ENCODE measurements at places on chromosomes 7 and 10.
A peak's percentile ranks its signal among the peaks of the same experiment; 100 is the strongest.

- no peak for DNase-seq
Observed at GRCh38 chr7:95867309-95867708, 95.0 kb downstream of the DYNC1I1 start.

DNA sequence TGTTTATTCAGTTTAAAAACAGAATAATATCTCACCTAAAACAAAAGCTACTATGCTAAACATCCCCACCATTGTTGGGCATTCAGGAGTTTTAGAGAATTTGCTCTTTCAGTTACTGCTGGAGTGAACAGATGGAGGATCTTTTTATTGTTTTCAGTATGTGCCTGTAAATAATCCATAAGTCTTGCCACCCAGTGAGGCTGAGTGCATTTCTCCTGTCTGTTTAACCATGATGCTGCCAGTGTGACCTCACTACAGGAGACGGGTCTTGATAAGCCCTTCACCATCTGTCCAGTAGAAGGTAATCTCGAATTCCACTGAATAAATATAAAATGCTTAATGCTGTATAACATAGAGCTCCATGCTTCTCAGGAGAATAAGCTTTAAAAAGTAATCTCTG is 430.9 kb downstream of the POM121L12 start:
- no peak for DNase-seq

DNA sequence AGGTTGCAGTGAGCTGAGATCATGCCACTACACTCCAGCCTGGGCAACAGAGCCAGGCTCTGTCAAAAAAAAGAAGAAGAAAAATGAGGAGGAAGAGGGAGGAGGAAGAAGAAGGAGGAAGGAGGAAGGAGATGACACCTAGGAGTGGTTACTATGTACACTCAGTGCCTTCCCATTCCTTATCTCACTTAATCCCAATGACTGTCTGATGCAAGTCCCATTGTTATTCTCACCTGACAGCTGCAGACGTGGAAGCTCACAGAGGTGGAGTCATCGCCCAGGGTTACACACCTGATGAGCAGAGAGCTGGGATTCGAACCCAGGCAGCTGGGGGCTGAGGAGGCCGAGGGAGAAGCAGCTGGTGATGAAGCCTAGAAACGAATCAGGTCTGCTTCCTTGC is 258.8 kb downstream of the SNX10 start:
- no peak for DNase-seq

DNA sequence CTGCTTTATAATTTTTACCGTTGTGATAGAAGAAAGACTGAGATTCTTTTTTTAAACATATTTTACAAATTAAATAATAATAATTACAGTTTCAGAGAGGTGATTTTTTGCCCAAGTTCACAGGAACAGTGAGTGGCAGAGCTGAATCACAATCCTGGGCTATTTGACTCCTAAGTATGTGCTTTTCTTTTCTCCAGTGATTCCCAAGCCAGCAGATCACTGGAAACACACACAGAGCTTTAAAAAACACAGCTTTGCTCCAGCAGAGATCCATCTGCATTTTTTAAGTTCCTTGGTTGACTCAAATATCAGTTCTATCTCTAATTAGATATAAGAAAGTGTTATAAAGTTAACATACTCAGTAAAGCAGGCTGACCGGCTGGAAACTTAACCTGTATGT is 69.0 kb downstream of the AHR start:
- no peak for DNase-seq

DNA sequence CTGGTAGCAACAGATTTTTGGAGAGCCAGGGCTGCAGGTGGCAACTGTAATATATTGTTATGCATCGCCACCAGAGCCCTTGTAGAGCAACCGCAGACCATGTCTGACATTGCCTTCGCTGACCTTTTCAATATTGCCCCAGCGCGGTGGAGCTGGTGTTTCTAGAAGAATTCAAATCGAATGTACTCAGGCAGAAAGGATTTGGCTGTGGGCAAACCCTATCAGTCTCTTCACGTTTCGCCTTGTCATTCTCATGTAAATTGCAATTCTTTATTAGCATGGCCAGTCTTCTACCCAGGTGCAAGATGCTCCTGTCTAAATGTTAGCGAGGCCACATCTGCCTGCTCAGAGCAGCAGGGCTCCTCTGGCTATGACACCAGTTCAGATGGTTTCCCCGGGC is 490.2 kb upstream of the AUTS2 start:
- no peak for DNase-seq

GRCh38 chr10:27618906-27619305 is 114.8 kb downstream of the RAB18 start:
- no peak for DNase-seq

GRCh38 chr7:151717415-151717814 is 159.5 kb downstream of the PRKAG2 start:
- no peak for DNase-seq

DNA sequence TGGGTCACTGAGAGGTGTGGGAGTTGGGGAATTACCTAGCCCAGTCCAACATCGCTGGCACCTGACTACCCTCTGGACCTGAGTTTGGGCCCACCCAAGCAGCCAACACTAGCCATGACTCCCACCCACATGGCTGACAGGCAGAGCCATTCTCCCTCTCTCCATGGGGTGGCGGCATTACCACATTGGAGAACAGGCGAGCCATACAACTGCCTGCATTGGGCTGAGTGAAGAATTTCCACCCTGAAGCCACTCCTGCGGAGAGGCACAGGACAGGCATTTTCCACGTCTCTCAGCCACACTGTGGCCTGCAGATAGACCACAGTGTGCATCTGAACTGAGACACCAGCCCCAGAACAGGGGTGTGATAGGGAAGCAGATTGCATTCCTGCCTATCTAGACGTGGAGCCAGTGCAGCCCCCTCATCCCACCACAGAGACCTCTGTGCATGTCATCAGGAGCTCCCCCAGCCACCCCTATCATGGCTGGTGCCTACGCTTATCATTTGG is 58.2 kb upstream of the ANTXRL start:
- DNase-seq, result peak; percentile 69

GRCh38 chr10:78634835-78635234 is 433.9 kb upstream of the ZMIZ1 start:
- DNase-seq, result no peak

- peak; percentile 10 for DNase-seq
Observed at GRCh38 chr10:56823849-56824248, 462.8 kb upstream of the ZWINT start.

DNA sequence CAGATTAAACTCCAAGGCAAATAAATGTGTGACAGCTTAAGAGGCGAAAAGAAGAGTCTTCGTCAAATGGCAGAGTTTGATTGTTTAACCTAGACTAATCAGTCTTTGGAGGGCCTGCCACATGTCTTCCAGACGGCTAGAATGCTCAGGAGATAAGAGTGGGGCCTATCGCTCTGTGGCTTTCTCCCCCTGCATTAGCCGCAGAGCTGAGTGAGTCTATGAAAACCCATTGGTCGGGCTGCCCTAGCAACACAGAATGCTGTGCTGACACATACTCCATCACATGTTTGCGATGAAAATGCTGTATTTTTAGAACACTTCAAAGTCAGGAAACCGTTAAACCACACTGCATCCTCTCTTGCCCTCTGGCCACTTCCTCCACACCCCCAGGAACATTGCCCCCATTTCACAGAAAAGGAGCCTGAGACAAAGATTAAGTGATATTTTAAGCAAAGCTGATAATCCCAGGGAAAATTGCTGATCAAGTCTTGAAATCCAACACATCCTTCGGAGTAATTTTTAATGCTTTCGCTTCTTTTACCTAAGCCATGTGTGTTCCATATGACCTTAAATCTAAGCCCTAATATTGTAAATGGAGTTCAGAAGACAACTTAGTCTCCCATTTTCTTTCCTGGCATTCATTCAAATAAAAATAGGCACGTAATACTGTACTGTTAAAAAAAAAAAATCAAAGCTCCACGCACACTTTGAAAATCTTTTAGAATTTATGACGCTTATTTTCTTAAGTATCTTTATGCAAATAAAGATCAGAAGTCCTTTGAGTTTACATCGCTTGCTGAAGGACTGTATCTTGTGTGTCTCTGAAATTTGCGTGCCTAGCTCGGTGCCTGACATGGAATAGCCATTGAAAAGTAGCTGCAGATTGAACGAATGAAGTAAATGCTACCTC is 161.2 kb downstream of the CELF2 start:
- no peak for DNase-seq

DNA sequence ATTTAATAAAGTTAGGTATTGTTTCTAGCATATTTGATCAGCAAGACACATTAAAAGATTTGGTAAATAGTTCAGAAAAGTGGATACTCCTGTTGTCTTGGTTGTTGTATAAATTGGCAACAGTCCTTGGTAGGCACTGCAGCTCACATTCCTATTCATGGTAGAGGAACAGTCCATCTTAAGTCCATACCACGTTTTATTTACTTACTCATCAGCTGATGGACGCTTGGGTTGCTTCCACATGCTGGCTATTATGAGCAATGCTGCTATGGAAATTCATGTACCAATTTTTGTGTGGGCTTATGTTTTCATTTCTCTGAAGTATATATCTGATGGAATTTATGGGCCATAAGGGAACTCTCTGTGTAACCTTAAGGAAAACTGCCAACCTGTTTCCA is 43.3 kb downstream of the C10orf120 start:
- no peak for DNase-seq

GRCh38 chr7:149197675-149198074 is 2.3 kb downstream of the ZNF282 start:
- no peak for DNase-seq

- DNase-seq, result no peak
Observed at GRCh38 chr7:33044401-33044718, 18.2 kb downstream of the NT5C3A start.

DNA sequence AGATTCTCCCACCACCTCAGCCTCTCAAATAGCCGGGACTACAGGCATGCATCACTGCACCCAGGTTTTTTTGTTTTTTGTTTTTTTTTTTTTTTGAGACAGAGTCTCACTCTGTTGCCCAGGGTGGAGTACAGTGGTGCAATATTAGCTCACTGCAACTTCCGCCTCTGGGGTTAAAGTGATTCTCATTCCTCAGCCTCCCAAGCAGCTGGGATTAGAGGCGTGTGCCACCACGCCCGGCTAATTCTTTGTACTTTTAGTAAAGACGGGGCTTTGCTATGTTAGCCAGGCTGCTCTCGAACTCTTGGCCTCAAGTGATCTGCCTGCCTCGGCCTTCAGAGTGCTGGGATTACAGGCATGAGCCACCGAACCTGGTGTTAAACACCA is 107.5 kb upstream of the KIF5B start:
- DNase-seq, result no peak

DNA sequence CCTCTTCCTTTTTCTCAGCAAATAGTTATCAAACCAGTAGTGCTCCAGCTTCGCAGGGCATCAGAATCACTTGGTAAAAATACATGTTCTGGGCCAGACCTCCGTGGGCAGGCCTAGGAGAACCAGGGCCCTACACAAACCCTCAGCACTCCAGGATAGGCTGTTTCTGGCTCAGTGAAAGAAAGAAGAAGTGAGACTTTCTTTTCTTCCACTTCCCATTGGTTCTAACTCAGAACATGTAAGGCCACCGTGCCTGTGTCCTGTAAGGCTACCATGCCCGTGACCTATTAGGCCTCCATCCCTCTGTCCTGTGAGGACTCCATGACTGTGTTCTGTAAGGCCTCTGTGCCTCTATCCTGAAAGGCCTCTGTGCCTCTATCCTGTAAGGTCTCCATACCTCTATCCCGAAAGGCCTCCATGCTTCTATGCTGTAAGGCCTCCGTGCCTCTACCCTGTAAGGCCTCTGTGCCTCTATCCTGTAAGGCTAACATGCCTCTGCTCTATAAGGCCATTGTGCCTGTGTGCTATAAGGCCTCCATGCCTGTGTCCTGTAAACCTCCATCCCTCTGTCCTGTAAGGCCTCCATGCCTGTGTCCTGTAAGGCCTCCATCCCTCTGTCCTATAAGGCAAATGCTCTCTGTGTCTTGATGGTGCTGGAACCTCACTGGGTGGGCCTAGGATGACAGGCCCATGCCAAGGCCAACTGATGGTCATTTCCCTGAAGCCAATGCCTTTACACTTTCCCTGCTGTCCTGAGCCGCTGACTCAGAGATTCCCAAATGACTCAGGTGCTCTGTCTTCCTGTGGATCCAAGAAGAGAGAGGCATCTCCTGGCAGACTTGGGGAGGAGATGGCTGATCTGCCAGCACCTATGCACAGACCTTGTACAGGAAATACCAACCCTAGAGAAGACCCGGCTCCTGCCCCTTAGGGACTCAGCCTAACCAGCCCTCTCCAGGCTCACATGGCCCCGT is 96.6 kb upstream of the CACUL1 start:
- DNase-seq, result no peak

GRCh38 chr7:7867846-7868571 is 100.6 kb upstream of the GLCCI1 start:
- no peak for DNase-seq

DNA sequence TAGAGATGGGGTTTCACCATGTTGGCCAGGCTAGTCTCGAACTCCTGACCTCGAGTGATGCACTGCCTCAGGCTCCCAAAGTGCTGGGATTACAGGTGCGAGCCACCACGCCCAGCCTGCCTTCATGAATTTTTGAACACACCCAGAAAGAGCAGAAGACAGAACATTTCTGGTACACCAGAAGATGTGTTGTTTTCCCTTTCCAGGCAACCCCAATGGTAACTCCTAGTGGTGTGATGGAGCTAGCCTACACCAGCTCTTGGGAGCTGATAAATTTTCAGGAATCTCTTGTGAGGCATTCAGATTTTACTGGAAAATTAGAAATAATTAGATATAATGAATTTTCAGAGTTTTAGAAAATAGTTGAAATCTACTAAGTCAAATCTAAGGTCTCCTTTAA is 904 bp upstream of the CCDC7 start:
- DNase-seq, result no peak

- peak; percentile 36 for DNase-seq
Observed at GRCh38 chr7:3404501-3404900, 103.4 kb downstream of the SDK1 start.

- peak; percentile 6 for DNase-seq
Observed at GRCh38 chr10:71075759-71076472, 136.5 kb upstream of the UNC5B start.

DNA sequence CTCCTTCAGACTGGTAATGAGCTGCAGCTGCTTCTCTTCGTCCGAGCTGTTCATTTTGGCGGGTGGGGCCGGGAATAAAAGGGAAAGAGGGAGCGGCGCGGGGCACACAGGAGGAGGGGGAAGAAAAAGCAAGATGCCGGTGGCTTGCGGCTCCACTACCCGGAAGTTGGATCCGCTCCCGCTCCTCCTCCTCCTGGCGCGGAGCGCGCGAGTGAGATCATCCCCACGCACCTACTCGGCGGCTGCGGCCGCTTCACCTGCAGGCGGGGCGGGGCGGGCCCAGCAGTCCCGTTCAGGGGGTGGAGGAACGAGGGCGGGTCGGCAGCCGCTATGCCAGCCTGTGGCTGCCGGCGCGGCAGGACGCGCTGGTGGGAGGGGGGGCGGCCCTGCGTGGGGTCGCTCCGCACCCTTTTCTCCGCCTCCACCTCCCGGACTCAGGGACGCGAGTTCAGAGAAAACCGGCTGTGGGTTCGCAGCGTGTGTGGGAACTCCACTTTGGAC is at the start of gene SHTN1:
Gene SHTN1, minus strand, starts transcription at position 162 of the 501 bp plus-strand sequence. Its CDS starts 108 bp downstream, at position 54.
- DNase-seq, result peak; percentile 71

DNA sequence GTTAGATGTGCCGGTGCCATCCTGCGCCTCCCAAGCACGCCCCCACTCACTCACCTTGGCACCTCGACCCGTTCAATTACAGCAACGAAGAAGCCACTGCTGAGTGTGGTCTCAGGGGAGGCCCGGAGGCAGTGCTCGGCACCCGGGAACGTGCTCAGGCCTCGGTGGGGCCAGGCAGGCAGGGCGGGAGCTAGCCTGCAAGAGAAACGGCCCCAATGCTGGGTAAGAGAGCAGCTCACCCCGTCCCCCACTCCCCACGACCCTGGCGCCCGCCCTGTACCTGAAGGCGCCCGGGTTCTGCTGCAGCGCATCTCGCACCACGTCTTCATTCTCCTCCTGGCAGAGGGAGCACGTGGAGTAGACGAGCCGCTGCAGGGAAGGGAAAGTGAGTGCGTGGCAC is 5.1 kb downstream of the NSUN5 start:
- DNase-seq, result no peak

GRCh38 chr10:4838743-4839142 is 12.7 kb downstream of the AKR1E2 start:
- no peak for DNase-seq

All from HAP-1 (cell line).